ENCODE measurements at places on chromosomes 5 and 9.
A peak's percentile ranks its signal among the peaks of the same experiment; 100 is the strongest.

DNA sequence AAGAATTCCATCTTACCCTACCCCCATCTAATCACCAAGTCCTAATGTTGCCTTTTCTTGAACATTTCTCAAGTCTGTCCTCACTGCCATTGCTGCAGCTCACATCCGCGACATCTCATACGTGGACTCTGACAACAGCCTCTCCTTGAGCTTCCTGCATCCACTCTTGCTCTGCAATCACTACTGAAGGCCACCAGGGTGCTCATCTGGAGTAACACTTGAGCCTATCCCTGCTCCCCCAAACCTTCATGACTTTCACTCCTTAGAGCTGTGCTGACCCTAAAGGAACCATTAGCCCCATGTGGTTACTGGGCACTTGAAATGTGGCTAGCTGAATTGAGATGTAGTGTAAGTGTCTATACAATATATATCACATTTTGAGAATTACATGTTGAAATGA, 46.4 kb upstream of the CTXN3 start:
- DNase-seq: no peak

GRCh38 chr5:37043693-37044092, 167.1 kb downstream of the NIPBL start:
- DNase-seq: peak; percentile 7

DNA sequence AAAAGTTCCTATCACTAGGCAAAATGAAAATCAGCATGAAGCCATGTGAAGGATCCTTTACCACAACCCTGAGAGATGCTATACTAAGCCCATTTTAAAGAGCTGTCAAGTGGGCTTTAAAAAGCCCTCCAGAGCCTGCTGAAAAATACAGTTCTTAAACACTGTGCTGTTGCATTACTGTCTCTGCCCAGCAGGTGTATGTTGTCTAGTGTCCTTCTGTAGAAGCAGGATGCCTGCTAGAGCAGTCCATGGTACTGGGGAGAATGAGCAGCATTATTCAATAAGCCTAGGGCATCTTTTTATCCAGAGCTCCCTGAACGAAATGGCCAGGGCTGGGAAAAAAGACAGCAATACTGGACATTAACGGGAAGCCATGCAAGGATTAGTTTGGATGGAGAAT, 126.2 kb upstream of the PLCXD3 start:
- DNase-seq: peak; percentile 4

DNA sequence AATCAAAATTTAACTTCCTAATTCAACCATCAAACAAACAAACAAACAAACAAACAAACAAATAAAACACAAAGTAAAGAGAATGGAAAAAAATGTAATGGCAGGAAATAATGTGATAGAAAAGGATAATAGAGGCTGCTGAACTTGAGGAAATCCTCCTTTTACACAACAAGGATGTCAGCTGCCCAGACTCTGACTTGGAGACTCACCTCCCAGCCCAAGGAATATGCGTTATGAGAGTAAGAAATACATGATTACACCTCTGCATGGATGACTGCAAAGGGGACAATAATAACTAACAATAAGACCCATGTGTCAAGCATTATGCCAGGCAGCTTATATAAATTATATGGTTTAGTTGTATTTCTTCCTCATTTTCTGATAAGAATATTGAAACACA, 46.6 kb upstream of the JAK2 start:
- DNase-seq: no peak

DNA sequence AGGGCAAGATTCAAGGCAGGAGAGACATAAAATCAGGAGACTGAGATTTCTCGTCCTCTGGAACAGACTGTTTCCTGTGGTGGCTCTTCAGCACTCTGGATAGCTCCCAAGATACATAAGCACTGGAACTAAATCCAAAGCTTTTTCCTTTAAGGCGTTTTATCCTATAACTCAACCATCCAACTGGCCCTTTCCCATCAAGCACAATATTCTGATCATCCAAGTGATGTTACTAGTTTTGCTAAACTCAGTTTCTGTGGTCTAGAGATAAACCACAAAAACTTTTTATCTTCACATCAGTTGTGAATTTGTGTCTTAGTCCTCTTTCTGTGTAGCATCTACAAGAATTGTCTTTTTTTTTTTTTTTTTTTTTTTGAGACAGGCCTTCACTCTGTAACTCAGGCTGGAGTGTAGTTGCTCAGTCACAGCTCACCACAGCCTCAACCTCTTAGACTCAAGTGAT, 299.4 kb downstream of the COX7C start:
- peak; percentile 43 for DNase-seq

GRCh38 chr9:93246111-93246510, 62.2 kb downstream of the WNK2 start:
- DNase-seq: no peak

GRCh38 chr5:168637281-168637680, 58.1 kb upstream of the PANK3 start:
- DNase-seq: no peak

Measured in fibroblast of skin of scalp (primary cell).